ENCODE measurements at places on chromosomes 2 and 18.
A peak's percentile ranks its signal among the peaks of the same experiment; 100 is the strongest.

- no peak for DNase-seq
These were observed 49.5 kb upstream of the TMEM87B start for GRCh38 chr2:112005406-112006075.

GRCh38 chr2:118521960-118522359 lies 325.5 kb downstream of the EN1 start:
- DNase-seq, result no peak

- no peak for DNase-seq
These were observed 106.7 kb downstream of the ACKR3 start for GRCh38 chr2:236676136-236676873.

GRCh38 chr2:97671526-97671925 lies 2.0 kb downstream of the C2orf92 start:
- DNase-seq, result no peak

GRCh38 chr2:206343816-206344215 lies 69.4 kb downstream of the ZDBF2 start:
- no peak for DNase-seq

DNA sequence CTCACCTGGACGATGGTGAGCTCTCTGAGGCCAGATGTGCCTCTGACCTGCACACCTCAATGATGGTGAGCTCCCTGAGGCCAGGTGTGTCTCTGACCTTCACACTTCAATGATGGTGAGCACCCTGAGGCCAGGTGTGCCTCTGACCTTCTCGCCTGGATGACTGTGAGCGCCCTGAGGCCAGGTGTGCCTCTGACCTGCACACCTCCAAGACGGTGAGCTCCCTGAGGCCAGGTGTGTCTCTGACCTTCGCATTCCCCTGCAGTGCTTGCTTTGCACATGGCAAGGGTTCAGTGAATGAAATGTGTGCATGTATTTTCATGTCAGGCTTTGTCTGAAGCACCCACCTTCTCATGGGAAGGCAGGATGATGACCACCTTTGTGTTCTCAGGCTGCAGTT lies 95.5 kb downstream of the PTGR3 start:
- no peak for DNase-seq

GRCh38 chr2:144084114-144084661 lies 435.7 kb downstream of the ZEB2 start:
- DNase-seq, result no peak

- no peak for DNase-seq
These were observed 80.4 kb downstream of the POLR1A start for GRCh38 chr2:86025229-86025820.

GRCh38 chr2:121128741-121129659 lies 156.0 kb downstream of the TFCP2L1 start:
- DNase-seq, result no peak

GRCh38 chr2:112634153-112634873 lies 11.4 kb upstream of the SLC20A1 start:
- no peak for DNase-seq

DNA sequence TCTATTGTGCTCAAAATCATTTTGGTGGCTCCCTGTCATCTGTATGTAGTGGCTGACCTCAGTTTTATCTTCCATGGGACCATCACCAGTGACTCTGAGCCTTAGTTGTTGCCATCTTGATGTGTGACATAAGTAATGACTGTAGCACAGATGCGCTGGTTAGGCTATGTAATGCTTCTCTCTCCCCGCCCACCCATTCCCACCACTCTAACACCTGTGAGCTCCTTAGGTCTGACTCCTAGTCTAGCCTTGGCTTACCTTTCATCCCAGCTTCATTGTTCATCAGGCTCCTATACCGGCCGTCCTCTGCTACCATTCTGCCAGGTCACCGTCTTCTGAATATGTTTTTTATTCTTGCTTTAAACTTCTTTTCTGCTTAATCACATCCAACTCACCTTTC lies 17.2 kb downstream of the MYO1B start:
- no peak for DNase-seq

- no peak for DNase-seq
These were observed 14.9 kb downstream of the ITGA6 start for GRCh38 chr2:172442072-172442895.

DNA sequence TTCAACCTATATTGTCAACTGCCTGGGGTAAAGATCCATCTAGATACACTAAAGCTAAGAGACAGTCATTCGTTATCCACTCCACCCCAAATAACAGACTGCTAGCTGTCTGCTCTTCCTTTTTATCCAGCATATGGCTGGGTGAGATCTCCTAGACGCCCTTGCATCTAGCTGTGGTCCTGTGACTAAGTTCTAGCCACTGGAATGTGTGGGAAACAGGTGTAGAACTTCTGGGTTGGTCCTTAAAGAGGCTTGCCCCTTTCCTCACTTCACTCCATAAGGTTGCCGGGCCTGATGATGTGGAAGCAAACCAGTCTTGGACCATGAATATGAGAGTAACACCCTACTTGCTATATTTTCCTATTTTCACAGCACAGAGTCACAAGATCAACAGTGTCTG lies 3.2 kb downstream of the COA5 start:
- DNase-seq, result no peak

- no peak for DNase-seq
These were observed 288.4 kb upstream of the TRIB2 start for GRCh38 chr2:12428324-12428723.

DNA sequence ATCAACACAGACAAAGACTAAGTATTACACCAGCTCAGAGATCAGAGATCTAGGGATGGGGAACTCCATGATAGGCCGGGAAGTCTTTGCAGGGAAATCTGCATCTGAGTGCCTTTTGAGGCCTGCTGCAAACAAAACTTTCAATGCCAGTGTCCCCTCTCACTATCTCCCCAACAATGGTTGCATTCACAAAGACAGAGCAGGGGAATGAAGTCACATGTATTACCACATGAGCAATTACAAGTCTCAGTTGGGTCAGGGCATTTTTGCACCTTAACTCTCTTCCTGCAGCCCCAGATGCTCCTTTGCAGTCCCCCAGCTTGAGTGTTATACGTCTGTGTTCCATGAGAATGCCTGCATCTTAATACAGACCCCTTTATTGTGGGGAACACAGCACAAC lies 1.8 kb upstream of the RNF144A start:
- no peak for DNase-seq

GRCh38 chr18:45330170-45330594 lies 285.1 kb upstream of the SLC14A2 start:
- DNase-seq, result no peak

DNA sequence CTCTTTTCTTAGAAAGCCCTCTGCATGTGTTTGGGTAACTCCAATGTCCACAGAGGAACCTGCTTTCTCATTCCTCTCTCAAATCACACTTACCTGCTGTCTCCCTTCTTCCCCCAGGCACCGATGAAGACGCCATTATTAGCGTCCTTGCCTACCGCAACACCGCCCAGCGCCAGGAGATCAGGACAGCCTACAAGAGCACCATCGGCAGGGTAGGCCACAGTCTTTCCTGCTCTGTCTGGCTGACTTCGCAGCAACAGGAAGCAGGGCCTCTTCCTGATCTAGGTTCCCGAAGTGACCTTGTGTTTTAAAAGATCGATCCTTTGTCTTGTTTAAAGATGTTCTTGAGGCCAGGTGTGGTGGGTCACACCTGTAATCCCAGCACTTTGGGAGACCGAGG lies 25.0 kb upstream of the GMCL1 start:
- no peak for DNase-seq

DNA sequence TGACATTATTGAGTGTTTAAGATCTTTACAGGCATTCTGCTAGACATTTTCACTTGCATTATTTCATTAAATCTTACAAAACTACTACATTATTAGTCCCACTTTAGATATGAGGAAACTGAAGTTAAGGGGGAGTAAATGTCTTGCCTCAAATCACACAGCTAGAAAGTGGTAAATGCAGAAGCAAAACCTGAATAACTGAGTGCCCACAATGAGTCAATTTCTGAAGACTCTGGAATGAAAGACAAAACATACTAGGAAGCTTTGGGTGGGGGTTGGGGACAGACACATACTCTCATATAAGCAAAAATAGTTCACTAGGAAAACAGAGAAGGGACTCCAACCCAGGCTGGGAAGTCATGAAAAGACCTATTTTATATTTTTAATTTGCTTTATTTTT lies 214.4 kb upstream of the LRATD1 start:
- no peak for DNase-seq

DNA sequence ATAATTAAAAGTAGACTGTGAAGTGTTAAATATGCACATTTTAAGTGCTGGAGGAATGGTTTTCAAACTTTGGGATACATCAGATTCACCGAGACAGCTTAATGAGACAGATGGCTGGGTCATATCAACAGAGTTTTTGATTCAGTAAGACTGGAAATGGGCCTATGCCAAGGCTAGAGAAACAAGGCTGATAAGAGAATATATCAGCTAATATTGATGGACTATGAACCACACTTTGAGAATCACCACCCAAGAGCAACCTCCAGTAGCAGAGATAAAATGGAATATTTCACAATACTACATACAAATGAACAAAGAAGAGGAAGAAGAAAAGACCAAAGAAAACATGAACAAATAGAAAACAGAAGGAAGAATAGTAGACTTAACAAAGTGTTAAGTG lies 450.2 kb upstream of the KLHL29 start:
- no peak for DNase-seq

DNA sequence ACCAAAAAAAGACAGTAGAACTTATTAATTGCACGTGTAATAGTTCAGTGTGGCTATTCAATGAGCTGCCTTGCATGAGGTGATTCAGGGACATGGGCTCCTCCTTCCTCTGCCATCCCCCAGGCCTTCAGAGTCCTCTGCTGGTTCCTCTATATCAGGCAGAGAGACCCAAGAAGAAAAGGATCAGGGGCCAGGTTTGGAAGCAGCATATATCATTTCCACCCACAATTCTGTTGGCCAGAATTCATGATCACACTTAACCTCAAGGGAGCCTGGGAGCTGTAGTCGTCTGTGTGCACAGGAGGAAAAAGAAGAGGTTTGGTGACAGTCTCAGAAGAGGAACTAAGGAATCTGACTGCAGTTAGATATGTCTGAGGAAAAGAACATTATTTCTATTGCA lies 114.0 kb upstream of the GLS start:
- DNase-seq, result no peak

DNA sequence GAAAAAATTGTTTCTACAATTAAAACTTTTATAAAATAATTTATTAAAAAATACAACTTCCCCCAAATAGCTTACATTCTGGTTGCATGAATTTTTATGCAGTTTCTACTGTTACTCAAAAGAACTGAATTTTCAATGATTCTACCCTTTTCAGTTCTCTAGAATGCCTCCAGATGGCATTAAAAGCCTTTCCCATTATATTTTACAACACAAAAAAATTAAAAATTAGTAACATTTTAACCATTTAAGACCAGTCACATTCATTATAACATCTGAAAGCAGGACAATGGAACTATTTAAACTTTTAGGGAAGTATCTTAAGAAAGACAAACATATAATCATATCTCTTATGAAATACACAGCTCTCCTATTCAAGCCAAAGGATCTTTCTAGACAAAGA lies 236.0 kb upstream of the REV1 start:
- no peak for DNase-seq

DNA sequence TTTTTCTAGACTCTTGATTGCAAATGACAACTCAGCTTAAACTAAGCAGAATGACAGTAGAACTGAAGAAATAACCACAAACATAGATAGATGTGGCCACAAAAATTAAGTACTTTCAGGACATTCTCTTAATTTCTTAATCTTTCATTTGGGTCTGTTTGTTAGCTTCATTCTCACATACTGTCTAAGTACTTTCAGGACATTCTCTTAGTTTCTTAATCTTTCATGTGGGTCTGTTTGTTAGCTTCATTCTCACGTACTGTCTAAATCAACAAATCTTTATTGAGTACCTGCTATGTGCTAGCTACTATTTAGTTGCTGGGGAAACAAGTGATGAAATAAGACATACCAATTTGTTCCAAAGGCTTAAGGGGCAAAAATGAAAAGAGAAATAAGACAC lies 35.1 kb downstream of the FAM117B start:
- no peak for DNase-seq

DNA sequence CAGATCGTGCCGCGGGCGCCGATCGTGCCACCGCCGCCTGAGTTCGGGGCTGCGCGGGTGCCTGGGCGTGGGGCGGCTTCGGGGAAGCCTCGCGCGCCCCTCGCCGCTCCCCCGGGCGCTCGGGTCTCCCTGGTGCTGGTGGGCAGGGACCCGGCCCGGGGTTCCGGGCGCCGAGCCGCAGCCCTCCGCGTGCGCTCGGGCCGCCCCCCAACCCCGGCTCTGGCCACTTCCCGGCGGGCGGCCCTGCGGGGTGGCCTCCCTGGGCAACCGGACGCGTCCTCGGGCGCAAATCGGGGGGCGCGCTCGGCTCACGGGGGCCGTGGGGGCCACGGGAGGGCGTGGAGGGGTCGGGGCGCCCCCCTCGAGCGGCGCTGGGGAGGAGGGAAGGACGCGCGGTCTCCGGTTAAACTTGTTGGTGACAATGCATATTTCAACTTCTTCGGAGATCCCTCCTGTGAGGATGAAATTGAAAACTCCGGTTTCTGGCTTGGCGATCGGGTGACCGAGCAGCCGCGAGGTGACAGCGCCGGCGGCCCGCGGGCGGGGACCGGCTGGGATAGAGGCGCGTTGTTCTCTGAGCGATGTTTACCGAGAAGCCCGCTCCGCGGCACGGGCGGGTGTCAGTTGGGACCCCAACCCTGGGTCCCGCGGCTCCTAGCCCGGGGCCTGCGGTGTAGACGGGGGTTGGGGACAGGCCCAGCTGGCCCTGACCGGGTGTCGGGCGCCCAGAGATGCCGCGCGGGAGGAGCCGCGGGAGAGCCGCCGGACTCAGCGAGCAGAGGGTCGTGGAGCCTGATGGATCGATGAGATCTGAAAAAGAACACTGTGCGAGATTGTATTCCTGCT lies 676 bp downstream of the SH3BP4 start:
- DNase-seq, result peak; percentile 27

GRCh38 chr2:42084231-42084671 lies 36.4 kb downstream of the PKDCC start:
- DNase-seq, result no peak

Measured in hypothalamus (tissue), 51 donors.